ENCODE measurements at places on chromosomes 4 and X. TPM values are rescaled to one million over a fixed set of nuclear protein-coding genes. Genes with fewer than 3 reads are reported as not detected.

The SASH3 gene
- total RNA-seq: not detected

The RAB33B gene
- total RNA-seq: 30.8 TPM

The GABRE gene
- 9.6 TPM for total RNA-seq

The STPG2 gene
- total RNA-seq: 0.13 TPM

The EDA gene
- total RNA-seq: 2.8 TPM

The PPBP gene
- not detected for total RNA-seq

The CDKL2 gene
- 0.65 TPM for total RNA-seq

The RTL9 gene
- total RNA-seq: not detected

The RASL11B gene
- total RNA-seq: not detected

The IDS gene
- total RNA-seq: 31.5 TPM

The TMEM271 gene
- not detected for total RNA-seq

The RNF212 gene
- 0.36 TPM for total RNA-seq

The LUZP4 gene
- not detected for total RNA-seq

The NAP1L5 gene
- 7.8 TPM for total RNA-seq

The TMEM184C gene
- 40.2 TPM for total RNA-seq

The CRMP1 gene
- total RNA-seq: not detected

The CYP2U1 gene
- 7.7 TPM for total RNA-seq

The UGT2B11 gene
- total RNA-seq: not detected

The TMEM144 gene
- 14.9 TPM for total RNA-seq

The VSIG1 gene
- total RNA-seq: 2.4 TPM

The RPS6KA6 gene
- total RNA-seq: 0.40 TPM

The KIAA1210 gene
- not detected for total RNA-seq

The SPANXA1 gene
- not detected for total RNA-seq

The RBM41 gene
- total RNA-seq: 21.0 TPM

The TIGD4 gene
- 0.29 TPM for total RNA-seq

The MAOB gene
- total RNA-seq: not detected

Measured in thoracic aorta endothelial cell (primary cell).